NCI-H1417 (cell line): ENCODE measurements at places on chromosomes 4 and X.

- DNase-seq, result peak; percentile 32
Observed at GRCh38 chrX:27186671-27187070, 276.5 kb downstream of the PPP4R3C start.

- DNase-seq, result no peak
Observed at GRCh38 chr4:98374643-98375042, 113.5 kb downstream of the RAP1GDS1 start.

GRCh38 chr4:136713140-136713539, 819.2 kb downstream of the PCDH18 start:
- DNase-seq, result no peak

- no peak for DNase-seq
Observed at GRCh38 chr4:183364025-183364424, 41.8 kb upstream of the CLDN24 start.

GRCh38 chrX:105116486-105116885, 104.0 kb downstream of the TEX13A start:
- DNase-seq, result no peak

DNA sequence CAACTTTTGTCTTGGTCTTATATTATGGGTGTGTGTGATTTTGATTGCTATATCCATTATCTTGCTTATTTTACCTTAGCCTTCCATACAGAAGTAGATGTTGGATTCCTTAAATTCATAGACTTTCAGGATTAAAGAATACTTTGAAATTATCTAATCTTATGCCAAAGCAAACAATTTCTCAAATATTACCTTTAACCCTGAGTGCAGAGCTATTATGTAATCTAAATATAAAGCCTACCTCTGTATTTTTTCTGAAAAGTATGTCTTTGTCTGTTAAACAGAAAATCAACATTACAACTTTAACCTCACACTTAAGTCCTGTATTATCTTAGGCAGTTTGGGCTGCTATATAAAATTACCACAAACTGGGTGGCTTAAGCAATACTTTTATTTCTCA, 782.5 kb downstream of the STIM2 start:
- DNase-seq, result no peak

GRCh38 chr4:53313510-53313909, 52.4 kb downstream of the SCFD2 start:
- no peak for DNase-seq

DNA sequence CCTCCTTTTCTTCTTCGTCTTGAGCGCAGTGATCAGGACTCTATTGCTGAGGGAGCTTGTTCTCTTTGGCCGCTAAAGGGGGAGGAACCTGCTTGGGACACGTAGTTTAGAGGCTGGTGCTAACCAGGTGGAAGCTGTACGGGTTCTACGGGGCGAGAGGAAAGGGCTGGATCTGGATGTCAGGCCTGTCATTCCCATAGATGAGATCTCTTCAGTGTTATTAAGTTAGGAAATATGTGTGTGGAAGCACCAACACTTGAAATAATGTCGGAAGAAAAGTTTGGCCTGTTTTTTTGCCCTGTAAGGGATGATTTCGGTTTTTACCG, 643 bp downstream of the SRP72 start:
- DNase-seq, result no peak

DNA sequence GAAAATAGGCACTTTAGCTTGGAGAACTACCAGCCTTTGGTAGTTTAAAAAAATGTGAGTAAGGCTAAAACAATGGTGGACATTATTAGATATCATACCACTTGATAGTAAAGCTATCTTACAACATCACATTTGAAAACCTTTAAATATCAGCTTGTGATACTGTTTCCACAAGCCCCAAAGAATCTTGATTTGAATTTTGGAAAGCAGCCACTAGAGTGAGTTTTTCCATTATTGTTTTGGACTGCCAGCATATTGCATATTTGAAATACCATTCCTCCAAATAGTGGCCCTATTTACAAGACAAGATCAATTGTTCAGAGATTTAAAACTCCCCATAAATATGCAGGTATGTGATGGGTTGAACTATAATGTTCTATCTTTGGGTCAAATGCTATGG, 303.0 kb upstream of the PRPS2 start:
- no peak for DNase-seq

- DNase-seq, result no peak
Observed at GRCh38 chr4:128303986-128304385, 16.4 kb upstream of the PGRMC2 start.

DNA sequence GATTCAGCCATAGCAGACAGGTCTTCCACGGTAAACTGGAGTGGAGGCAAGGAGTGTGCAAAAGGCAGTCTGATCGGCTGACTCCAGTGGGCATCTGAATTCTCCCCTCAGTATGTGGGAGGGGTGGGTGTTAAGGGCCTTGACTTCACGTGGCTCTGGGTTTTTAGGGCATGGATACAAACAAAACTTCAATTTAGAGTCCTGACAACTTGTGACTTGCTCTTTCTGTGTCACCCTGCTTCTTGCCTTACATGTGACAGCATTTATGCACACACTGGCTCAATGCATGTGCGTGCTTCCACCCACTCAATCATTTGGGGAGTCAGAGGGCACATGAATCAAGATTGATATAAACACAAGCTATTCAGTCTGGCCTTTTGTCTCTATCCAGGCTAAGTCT, 17.5 kb downstream of the PLP1 start:
- no peak for DNase-seq

- no peak for DNase-seq
Observed at GRCh38 chr4:110619463-110620247, 3.2 kb downstream of the PITX2 start.

- DNase-seq, result no peak
Observed at GRCh38 chr4:56465599-56466295, 1.7 kb upstream of the SRP72 start.

DNA sequence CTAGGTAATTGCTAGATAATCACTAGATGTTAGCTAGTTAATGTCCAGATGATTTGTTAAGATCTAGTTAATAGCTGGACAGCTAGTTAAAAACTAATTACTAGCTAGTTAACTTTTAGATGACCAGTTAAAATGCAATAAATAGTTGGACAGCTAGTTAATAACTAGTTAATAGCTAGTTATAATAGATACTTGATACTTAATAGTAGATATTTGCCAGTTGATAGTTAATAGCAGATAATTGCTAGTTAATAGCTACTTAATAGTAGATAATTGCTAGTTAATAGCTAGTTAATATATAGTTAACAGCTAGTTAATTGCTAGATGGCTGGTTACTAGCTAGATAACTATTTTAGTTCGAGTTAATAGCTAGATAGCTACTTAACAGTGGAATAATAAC, 631.4 kb upstream of the CT83 start:
- DNase-seq, result no peak

- DNase-seq, result no peak
Observed at GRCh38 chrX:1440506-1440905, 12.2 kb downstream of the ASMTL start.

DNA sequence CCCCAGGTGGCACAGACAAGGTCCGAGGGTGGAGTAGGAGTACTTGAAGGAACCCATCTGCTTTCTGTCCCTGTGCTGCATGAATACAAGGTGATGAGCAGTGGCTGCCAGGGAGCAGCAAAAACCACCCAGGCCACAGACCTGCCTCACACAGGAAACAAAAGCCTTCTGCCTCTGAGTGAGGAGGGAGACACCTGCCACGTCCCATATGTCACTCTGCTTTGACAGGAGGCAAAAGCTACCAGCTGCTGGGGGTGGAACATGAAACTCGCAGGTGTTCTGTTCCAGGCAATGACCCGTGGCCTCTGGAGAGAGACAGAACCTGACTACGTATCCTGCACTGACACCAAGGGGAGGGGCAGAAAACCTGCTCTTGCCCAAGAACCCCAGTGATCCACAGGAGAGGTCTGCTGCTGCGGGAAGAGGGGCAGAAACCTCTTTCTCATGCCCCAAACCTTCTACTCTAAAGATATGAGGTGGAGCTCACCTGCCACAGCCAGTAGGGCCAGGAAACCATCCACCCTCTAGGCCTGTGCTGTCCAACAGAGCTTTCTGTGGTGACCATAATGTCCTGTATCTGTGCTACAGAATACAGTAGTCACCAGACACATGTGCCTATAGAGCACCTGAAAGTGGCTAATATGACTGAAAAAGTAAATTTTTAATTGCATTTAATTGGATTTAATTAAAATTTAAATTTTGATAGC, 172.9 kb downstream of the PRDM5 start:
- DNase-seq, result peak; percentile 75

DNA sequence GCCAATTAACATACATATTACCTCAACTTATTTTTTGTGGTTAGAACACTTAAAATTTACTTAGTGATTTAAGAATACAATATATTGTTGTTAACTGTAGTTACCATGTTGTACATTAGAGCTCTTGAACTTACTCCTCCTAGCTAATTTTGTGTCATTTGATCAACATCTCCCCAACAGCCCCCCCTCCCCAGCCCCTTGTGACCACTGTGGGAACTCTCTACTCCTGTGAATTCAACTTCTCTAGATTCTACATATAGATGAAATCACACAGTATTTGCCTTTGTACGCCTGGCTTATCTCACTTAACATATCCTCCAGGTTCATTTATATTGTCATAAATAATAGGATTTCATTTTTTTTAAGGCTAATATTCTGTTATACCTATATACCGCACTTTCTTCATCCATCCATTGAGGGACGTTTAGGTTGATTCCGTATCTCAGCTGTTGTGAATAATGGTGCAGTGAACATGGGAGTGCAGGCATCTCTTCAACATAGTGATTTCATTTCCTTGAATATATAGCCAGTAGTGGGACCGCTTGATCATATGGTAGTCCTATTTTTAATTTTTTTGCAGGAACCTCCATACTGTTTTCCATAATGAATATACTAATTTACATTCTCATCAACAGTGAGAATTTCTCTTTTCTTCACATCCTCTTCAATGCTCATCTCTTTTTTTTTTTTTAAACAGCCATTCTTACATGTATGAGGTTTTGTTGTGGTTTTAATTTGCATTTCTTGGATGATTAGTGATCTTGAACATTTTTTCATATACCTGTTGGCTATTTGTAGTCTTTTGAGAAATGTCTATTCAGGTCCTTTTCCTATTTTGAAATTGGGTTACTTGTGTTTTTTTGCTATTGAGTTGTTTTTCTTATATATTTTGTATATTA, 66.8 kb downstream of the RAPGEF2 start:
- no peak for DNase-seq

GRCh38 chr4:113840861-113841260, 79.3 kb upstream of the CAMK2D start:
- DNase-seq, result no peak

- DNase-seq, result no peak
Observed at GRCh38 chr4:68410149-68410548, 37.1 kb upstream of the TMPRSS11E start.

DNA sequence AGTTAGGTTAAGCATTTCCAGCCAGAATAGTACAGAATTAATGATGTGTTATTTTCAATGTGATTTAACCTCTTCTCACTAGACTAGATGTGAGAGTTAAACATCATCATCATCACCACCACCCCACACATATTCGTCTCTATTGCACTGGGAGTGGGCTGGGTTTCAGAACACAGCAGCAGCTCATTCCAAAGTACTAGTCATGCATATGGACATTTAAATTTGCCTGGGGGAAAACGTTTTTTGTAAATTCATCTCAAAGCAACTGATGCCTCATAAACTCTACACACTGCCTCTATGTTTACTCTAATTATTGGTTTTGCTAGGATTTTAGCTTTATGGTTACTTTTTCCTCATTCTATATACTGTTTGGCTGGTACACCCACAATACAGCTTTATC, 509.1 kb downstream of the PPP4R3C start:
- DNase-seq, result no peak

- no peak for DNase-seq
Observed at GRCh38 chrX:17027931-17028330, 81.5 kb downstream of the REPS2 start.

DNA sequence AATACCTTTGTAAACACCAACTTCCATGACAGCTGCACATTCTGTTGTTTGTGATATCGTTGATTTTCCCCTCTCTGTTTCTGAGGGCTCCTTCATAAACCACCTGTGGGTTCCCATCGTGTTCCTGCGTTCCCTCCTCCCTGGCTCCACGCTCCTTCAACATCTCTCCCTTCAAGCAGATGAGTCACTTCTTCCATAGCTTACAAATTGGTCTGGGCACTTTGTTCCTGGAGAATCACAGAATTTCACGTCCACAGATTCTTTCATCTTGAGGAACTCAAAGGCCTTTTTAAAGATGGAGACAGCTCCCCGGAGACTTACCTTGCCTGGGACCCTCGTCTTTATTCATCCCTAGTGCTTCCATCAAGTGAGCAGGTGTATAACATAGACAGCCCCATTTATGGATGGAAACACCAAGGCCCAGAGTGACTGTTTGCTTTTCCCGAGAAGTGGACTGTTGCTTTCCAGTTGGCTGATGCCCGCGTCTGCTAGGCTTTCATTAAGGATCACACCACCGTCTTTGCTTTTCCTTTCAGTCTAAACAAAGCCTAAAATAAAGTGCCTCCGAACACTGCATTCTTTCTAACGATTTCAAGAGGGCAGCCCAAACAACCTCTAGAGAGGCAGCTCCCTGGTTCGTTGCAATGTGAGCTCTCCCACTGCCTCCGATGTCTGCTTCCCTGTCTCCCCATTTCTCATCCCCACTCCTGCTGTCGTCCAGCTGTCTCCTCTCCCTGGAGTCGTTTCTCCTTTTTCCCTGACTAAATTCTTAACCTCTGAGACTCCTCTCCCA, 146.3 kb upstream of the STX18 start:
- no peak for DNase-seq

- DNase-seq, result no peak
Observed at GRCh38 chr4:24607334-24607733, 23.0 kb upstream of the DHX15 start.

DNA sequence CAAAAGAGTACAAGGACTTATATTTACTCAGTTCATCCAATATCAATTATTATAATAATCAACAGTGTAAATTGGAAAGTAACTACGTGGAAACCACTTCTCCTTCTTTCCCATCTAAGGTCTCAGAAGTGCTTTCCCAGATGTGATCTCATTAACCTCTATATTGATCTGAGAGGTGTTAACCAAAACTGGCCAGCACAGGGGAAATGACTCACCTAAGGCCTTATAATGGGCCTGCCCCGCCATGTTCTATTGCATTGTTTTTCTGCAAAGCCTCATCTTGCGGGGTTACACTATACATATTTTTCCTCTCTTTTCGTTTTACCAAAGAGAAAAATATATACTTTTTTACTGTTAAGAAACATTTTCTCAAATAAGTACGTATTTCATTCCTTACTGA, 20.5 kb downstream of the RAB40A start:
- no peak for DNase-seq

DNA sequence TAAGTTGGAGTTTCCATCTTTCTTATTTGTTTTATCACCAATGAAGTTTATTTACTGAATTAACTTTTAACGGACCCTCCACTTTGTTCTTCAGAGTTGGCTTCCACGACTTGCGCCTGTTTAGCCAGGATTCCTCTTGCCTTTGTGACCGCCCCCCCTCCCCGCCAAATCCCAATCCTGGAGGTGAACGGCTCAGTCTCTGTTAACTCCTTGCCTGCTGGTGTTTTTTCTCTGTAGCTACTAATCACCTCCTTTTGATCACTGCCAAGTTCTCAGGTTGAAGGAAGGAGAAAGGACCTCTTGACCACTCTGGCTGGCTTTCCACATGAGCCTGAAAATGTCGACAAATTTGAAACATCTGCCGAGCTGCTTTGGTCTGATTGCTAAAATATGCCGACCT, 46.8 kb upstream of the BCOR start:
- no peak for DNase-seq
